A549 (cell line): ENCODE measurements at places on chromosomes 6 and 20.
A peak's percentile ranks its signal among the peaks of the same experiment; 100 is the strongest.

DNA sequence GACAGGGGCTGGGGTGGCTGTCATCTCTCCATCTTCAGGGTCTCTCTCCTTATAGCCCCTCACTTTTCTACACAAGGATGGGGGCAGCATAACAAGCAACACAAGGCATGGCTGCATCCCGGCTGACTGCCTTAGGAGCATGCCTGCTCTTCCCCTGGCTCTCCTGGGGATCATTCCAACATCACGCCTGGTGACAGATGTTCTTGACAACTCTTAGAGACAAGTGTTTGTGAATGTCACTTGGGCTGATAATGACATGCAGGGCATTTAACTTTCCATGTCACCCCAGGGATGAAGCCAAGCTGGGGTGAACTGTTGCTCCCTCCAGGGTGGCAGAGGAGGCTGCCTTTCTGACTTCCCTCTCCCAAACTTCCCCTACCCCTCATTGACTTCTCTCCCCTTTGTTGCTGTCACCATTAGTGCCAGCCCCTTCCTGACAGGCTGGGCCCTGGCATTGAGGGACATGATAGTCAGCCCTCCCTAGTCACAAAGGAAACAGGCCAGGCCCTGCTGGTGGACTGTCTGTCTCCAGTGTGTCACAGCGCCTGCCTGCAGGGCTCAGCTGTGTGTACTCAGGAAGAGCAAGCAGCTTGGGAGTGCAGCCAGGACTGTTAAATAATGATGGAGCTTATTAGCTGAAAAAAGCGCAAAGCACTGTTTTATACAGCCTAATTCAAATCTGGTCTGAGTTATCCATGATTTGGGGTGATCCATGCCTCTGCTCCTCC, 161.8 kb downstream of the LRFN2 start:
- no peak for DNase-seq

DNA sequence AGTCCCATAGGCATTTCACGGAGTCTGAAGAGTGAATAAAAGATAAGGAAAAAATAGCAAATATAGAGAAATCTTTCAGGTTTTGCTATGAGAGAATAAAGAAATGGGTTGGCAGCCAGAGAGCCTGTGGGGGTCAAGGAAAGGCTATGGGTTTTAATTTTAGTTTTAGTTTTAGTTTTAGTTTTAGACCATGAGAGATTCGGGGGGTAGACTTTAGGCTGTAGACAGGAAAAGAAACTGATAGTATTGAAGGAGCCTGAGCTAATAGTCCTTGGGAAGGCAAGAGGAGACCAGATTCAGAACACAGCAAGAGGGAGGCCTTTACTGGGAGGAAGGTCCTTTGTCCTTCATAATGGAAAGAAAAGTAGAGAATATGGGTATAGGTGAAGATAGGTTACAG, 19.3 kb downstream of the DOP1A start:
- DNase-seq: no peak

DNA sequence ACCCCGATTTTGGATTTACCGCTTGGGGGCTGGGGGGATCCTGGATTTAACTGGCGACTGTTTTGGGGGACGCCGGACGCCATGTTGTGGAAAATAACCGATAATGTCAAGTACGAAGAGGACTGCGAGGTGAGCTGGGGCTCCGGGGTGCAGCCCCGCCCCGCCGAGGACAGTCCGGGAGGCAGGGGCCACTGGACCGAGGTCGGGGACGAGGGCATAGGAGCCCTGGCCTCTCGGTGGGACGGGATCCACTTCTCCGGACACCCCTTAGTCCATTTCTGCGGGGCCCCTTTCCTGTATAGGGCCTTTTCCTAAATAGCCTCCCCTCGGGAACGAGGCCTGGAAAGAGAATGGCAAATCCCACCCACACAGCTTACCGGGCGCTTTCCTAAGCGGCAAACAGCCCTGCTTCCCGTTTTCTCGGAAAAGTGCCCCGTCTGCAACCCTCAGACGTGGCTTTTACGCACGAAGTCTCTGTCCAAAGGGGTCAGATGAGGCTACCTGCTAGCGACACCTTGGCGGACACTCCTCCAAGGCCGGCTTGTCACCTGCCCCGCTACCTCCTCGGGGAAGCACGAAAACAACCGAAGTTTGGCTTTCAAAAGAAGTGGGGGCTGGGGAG, 469 bp downstream of the TFAP2C start:
- DNase-seq: peak; percentile 36

DNA sequence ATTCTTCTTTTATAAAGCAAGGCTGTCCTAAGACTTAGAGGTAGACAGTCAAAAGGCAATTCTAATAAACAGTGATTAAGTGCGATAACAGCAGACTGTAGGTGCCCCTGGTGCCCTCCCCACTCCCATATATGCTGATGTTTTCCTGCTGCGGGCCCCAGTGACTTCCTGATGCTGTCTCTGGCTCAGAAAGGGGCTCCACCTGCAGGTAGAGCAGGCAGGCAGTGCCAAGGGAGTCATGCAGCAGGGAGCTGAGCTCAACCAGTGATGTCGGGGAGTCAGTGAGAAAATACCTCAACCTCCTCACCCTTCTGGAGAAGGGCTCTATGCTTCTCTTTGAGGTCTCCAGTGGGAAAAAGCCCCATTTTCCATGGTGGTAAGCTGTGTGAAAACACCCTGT, 126.7 kb upstream of the SSTR4 start:
- DNase-seq: no peak

DNA sequence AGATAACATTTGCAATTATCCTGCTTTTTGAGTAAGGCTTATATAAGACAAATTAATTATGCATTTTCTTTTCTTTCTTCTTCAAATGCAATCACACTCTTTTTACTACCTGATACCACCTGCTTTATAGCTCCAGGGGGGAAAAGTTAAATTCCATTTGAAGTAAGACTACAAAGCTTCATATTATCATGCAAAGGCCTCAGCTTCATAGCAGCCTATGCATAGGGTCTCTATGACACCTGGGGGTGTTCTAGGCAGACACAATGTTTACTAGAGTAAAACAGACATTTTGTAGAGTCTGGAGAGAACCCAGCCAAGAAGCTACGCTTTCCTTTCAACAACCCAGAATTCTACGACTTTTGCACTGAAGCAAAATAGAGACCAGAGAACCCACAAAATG, 148.0 kb downstream of the MCHR2 start:
- no peak for DNase-seq

GRCh38 chr20:51220293-51220706, 197.4 kb upstream of the KCNG1 start:
- peak; percentile 51 for DNase-seq

GRCh38 chr6:144223686-144224085, 61.4 kb upstream of the UTRN start:
- DNase-seq: no peak

DNA sequence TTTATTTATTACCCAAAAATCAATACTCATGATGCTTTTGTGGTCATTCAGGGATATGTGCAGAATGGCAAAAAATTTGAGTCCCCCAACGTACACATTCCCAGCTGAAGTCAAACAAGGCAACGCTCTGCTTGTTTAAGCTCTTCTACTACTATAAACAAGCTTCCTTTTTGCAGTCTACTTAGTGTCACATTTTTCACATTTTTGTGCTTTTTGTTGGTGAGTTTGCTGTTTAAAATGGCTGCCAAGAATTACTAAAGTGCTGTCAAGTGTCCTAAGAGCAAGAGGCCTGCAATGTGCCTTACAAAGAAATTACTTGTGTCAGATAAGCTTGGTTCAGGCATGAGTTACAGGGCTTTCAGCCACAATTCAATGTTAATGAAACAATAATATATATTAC, 2.1 kb downstream of the WFDC8 start:
- DNase-seq: no peak

DNA sequence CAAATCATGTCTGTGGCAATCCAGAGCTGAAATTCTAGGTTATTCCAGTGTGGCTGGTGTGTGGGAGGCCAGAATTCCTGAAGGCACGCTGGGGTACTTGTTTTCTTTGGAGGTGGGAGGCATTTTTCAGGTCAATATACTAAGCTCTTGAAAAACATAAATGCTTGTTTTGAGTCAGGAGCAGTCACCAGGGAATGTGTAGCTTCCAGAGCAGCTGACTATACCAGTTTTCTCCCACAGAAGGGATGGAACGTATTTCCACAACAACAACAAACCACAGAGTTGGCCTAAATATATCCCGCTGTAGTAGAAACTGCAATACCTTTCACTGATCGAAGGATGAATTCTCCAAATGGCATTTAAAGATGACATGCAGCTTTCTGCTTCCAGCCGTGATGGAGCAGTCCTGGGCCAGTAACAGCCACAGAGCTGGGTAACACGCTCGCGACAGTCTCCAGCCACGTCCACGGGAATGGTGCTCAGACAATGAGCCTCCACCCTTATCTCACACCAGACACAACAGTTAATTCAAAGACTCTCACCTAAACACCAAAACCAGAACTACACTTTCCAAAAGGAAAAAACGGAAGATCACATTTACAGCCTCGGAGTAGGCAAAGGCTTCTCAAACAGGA, 23.2 kb downstream of the CHRNA4 start:
- no peak for DNase-seq

- DNase-seq: no peak
These were observed 16.7 kb downstream of the PDRG1 start for GRCh38 chr20:31934968-31935764.

DNA sequence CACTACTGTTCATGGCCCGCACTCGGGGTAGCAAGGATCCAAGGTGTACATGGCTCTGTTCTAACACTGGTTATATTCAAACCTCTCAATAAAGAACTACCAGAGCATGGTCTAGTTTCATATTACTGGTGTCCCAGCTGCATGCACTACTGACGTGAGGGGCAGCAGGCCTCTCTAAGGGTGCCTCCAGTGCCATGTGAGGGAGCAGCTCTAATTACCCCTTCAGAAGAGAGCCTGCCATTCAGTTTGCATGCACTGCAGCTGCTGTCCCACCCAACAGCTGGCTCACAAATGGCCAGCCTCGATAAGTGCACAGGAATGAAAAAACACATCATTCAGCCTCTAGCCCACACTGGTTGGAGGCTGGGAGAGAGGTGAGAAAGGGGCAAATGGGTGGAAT, 85.2 kb downstream of the SMLR1 start:
- DNase-seq: no peak

- no peak for DNase-seq
These were observed 13.0 kb upstream of the MATN4 start for GRCh38 chr20:45320948-45321595.

- DNase-seq: peak; percentile 72
These were observed 70.6 kb upstream of the DST start for GRCh38 chr6:56713254-56713672.

DNA sequence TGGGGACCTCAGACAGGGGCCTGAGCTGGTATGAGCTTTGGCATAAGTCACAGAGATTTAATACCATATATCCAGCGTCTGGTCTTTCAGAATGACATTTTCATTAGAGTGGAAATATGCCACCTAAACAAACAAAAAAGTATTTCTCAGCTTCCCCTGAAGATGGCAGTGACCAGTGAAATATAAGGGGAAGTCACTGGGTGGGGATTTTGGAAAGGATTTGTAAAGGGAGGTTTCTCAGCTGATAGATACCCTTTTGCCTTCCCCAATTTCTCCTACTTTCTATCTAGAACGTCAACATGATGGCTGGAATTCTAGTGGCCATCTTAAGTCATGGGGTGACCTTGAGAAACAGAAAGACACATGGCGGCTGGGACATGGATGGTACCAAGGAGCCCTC, 137.7 kb upstream of the LRFN2 start:
- DNase-seq: no peak

DNA sequence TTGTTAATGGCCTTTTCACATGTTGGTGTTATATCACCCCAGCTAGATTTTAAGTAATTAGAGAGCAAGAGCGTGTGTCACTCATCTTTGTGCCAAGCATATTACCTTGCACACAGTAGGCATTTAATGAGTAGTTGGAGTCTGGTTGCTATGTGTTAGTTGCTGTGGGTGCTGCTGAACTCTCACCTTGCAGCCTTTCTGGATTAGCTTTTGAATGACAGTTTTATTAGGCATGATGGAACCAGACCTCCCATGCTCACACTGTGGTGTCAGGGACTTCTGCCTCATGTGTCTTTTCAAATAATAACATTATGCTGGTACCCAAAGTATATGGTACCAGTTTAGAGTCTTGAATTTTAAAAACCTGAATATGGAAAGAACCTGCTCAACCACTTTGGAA, 55.9 kb downstream of the TRAF3IP2 start:
- DNase-seq: no peak

DNA sequence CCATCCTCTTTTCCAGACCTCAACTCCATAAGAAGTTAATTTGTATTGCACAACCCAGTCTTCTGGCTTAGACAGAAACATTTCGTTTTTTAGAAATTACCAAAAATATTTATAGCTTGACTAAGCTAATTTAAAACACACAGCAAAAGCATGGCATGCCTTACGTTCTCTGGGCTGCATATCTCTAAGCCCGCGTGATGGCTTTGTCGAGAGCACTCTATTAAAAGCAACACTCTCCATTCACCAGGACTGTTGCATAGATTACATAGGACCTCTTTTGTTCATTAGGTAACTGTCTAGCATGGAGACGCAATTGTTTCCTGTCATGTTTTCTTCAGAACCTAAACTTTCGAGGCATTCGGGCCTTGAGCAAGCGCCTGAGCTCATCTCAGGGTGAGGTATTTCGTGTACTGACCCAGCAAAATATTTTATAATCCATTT, 104.5 kb downstream of the IBTK start:
- no peak for DNase-seq

DNA sequence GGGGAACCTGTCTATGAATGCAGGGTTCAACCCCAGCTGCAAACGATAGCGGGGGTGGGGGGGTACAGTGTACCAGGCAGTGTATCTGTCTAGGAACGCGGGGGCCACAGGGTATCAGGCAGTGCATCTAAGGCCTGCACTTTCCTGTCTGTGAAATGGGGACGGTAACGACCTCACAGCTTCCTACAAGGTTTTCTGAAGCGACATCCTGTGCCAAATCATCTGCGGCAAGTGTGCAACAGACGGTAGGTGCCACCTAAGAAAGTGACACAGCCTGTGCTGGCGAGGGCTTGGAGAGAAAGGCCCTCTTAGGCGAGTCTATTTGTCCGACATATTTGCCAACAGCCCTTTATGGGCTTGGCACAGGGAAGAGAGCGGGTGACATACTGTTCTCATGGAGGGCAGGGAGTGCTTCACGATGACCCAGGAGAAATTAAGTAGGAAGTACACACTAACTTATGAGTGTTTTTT, 3.8 kb downstream of the DIDO1 start:
- DNase-seq: no peak

GRCh38 chr20:14055127-14055742, 59.9 kb downstream of the MACROD2 start:
- DNase-seq: peak; percentile 76
